Left kidney (tissue), 8 donors: ENCODE measurements at places on chromosomes 2 and 18. TPM values are rescaled to one million over a fixed set of nuclear protein-coding genes. Genes with fewer than 3 reads are reported as not detected.

The LBX2 gene
- polyA plus RNA-seq, result 3.1 TPM

The CCT4 gene
- 186 TPM for polyA plus RNA-seq

The NXPH2 gene
- 5.6 TPM for polyA plus RNA-seq

The CRYGD gene
- not detected for polyA plus RNA-seq

DNA sequence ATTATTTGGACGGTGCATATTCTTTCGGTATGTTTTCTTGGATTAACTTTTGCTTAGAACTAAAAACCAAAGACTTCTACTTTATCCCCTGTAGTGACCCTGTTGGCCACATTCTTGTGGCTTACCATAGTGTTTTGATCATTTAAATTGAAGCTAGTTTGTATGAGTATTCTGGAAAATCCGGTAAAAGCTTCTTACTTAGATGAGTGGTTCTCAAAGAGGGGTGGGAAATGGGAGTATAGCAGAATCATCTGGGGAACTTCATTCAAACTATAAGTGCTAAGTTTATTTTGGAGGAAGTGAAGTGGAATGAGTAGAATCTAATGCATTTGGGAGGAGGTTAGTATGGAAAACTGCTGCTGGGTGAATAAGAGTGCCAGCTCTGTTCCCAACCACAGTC, 3.8 kb downstream of the PPP1CB start:
- no peak for DNase-seq

- no peak for DNase-seq
These were observed 130.0 kb downstream of the ARL4C start for GRCh38 chr2:234366891-234367290.

GRCh38 chr2:84865181-84865783, 15.6 kb downstream of the TRABD2A start:
- no peak for DNase-seq

DNA sequence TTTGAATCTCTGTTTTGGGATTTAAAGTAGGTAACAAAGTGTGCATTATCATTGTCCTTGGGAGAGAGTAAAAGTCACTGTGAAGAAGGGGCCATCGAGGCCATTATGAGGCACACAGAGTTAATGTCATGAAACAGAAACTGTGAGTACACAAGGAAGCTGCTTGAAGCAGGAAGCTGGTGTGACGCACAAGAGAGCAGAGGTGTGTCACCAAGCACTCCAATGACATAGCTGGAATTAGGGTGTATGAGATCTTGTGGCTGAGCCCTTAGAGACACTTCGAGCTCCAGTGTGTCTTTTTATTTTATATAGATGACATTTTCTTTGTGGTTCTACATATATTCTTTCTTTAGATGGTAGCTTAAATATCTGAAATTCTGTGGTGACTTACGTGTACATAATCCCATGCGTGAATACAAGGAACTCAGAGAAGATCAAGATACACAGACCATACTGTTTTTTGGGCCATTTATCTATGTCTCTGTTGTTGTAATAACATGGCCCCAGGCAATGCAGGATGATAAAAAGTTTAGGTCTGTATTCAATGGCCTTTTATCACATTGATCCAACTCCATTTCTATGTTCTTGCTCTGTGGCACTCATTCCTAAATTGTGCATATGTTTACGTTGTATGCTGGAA, 164.7 kb upstream of the FAM98A start:
- DNase-seq, result no peak

GRCh38 chr2:100262555-100263320, 59.6 kb downstream of the LONRF2 start:
- peak; percentile 63 for DNase-seq

DNA sequence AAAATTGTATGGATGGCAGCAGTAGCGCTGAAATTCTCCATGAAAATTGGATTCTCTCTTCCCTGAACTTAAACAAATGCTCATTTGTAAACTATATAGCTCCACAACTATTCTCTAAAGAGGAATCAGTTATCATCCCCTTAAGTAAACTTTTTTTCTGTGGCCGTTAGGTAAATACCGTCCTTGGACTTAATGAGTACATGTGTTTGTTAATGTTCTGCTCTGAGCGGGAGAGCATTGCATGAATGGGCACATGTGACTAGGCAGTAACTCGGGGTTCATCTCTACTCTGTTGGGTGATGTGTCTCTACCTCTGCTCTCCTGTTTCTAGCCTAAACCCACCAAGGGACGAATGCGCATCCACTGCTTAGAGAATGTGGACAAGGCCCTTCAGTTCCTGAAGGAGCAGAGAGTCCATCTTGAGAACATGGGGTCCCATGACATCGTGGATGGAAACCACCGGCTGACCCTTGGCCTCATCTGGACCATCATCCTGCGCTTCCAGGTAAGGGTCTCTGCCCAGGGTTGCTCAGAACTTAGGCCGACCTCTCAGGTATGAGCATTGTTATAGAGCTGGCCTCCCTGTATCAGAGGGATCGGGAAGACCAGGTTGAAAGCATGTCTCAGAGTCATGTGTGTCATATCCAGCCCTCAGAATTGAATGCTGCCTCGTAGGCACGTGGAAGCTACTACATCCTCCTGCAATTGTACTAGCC, 111.5 kb upstream of the EML6 start:
- no peak for DNase-seq

DNA sequence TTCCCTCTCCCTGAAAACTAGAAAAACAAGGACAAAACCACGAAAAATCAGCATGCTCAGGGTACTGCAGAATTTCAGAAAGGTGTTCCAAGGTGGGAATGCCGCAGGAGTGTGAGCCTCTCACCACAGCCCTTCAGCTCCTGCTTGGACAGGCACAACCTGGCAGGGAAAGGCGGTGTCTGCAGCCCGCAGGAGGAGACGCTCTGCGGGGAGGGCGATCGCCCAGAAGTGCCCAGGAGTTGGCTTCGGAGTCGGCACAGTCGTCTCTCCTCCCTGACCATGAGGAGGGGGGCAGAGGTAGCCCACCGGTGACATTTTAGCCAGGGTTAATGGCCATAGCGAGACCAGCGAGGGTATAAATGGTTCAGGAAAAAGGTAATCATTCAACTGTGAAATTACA, 57.2 kb downstream of the TMEM18 start:
- no peak for DNase-seq

DNA sequence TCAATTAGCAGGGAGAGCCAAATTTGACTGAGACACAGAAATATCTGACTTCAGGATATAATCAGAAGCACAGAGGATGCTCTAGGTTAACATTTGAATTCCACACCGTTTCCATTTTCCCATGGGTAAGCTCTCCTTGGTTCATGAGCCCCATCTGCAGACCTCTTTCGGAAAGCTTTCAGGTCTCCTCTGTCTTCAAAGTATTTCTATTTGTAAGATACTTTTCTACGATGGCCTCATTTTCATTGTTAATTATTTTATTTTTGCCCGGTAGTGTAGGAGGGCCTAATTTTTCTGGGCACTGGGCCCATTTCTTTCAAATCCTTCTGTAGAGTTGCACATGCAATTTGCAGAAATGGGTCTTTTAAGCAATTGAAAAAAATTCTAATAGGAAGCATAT, 53.8 kb downstream of the LRPPRC start:
- no peak for DNase-seq

DNA sequence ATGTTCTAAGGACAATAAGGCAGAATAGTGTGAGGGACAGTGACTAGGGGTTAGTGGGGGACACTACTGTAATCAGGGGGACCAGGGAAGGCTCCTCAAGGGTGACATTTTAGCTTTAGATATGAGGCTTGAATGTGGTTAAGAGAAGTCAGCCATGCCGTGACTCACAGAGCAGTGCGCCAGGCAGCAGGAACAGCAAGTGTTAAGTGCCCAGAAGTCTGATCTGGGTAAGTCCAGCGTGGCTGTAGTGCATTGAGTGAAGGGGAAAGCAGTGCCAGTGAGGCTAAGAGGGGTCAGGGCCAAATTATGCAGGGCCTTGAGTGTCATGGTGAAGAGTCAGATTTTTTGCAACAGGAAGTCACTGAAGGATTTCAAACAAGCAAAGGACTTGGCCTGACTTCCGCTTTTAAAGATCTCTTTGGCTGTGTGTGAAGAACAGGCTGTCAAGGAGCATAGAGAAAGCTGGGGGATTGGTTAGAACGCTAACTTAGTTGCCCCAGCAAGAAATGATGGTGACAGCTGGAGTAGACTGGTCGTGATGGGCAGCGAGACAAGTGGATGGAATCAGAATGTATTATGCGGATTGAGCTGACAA, 151.5 kb downstream of the MSH2 start:
- DNase-seq, result no peak

DNA sequence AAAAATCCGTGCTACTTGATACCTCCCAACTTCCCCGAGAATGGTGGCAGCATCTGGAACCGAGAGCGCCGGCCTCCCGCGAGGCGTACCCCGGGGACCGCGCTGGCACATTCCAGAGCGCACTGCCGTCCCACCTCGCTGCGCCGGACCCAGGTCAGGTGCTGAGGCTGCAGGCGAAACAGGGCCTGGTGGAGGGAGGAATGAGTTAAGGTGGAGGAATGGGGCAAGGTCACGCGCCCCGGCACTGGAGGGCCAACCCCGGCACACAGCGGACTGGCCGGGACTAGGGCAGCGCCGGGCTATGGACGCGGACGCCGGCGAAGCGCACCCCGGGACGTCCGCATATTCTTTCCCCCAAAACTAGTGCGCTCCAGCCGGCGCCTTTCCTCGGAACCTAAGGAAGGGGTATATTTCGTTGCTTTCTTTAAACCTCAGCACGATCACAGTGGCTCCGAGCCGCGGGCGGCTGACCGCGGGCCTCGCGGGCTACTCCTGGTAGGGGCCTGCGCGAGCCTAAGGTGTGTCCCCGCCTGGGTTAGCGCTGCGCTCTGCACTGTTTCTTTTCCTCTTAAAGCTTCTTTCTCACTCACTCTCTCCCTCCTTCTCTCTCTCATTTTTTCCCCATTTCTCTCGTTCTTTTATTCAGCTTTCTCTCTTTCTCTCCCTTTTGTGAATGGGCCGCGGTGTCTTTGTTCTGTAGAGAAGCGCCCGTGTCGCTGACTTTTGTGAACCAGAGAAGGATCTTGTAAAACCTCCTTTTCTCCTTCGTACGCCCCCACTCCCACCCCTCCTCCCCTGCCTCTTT, 2.1 kb upstream of the OTX1 start:
- no peak for DNase-seq

GRCh38 chr2:233438573-233439147, 84.4 kb downstream of the DGKD start:
- no peak for DNase-seq

DNA sequence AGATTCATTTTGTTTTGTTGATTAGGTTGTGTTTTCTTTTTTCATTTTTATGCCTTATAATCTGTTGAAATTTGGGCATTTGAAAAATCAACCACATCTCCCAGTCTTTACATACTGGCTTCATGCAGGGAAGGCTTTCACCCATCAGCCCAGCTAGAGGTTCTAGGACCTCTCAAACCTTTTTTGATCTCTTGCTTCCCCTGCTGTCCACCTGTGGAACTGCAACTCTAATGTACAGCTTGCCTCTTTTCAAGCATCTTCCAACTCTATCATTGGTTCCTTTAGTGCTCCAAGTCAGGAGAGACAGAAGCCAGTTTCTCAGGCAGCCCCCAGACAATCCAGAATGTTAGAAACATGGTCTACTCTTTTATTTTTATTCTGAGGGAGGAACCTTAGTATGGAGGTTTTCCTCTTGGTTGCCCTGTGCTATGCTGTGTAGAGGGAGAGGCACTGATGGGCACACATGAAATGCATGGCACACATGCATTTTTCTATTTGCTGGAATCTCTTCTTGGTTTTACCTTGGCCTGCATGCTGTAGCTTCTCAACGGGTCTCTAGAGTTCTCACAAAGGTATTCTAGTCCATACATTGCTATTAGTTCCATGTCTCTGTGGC, 107.2 kb upstream of the L3MBTL4 start:
- DNase-seq, result no peak

- DNase-seq, result no peak
These were observed 204.1 kb upstream of the CYRIA start for GRCh38 chr2:16869711-16870110.
